Umbilical cord (tissue), 2 donors: ENCODE measurements at places on chromosomes 5 and 9.

- peak; percentile 22 for DNase-seq
Measured at GRCh38 chr9:69877852-69878514, 57.4 kb downstream of the CFAP95 start.

GRCh38 chr9:31542384-31543055 lies 841.9 kb upstream of the ACO1 start:
- peak; percentile 86 for DNase-seq

DNA sequence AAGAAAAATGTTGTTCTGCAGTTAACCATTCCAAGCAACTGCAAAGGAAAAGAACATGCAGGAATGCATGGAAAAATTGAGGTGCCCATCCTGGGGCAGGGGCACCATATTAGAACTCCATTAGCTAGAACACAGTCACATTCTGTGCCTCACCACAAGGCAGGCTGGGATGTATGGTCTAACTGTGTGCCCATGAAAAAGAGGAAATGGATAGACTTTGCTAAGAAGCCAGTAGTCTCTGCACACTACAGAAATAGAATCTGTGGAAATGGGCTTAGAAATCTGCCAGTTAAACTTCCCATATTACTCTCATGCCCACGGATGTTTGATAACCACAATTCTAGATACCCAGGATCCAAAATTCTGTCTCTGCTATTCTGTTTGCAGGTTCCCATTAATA lies 423.8 kb upstream of the SMARCA2 start:
- no peak for DNase-seq

GRCh38 chr9:121441165-121441564 lies 58.5 kb downstream of the GGTA1 start:
- DNase-seq: no peak

DNA sequence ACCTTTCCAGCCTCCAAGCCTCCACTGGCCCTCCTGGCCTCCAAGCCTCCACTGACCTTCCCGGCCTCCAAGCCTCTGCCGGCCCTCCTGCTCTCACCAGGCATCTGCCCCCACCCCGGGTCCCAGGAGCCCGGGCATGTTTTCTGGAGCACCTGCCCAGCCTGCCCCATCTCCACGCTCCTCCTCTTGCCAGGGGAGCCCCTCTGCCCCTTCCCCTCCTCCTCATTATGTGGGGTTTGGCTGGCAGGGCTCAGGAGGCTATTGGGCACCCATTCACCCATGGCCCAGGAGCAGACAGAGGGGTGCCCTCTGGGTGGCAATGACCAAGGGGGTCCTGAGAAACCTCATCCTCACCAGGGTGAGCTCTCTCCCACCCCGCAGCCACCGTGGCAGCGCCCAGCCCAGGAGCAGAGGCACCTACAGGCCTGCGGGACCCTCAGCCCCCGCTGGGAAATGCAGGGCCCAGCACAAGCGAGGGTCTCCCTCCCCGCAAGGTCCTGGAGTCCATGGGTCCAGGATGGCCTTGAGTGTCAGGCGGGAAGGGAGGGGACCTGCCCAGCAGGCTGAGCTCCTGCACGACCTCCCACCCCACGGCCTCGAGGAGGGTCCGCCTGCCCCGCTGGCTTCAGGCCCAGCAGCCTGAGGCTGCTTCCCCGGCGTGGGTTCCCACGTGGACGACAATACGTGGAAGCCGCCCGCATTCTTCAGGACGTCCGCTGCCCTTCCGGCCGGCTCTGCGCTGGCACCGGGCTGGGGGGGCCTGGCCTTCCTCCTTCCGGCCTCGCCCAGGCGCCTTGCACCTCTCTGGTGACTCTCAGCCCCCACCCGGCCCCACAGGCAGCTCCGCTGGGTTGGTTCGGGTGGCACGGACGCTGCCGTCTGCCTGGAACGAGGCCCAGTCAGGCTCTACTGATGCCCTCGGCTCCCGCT lies 51.4 kb upstream of the NRARP start:
- no peak for DNase-seq

- no peak for DNase-seq
Measured at GRCh38 chr9:137731216-137731946, 112.6 kb downstream of the EHMT1 start.

GRCh38 chr5:17763301-17763700 lies 129.0 kb downstream of the TAF11L14 start:
- peak; percentile 42 for DNase-seq

DNA sequence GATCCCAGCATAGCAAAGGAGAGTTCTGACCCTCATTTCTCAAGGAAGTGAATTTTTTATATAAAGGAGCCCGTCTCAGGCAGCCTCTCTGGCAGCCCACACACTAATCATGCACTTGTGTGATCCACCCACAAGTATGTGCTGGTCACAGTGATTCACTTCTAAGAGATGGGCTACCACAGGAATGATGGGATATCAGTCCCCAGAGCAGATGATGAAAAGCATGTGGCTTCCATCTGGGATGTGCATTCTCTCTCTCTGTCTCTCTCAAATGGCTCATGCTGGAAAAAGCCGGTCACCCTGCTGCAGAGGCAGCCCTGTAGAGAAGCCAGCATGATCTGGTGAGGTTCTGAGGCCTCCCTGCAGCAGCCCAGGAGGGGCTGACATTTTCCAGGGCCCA lies 74.2 kb upstream of the ADCY2 start:
- peak; percentile 70 for DNase-seq

GRCh38 chr5:52771343-52772039 lies 16.2 kb upstream of the ITGA1 start:
- DNase-seq: no peak

DNA sequence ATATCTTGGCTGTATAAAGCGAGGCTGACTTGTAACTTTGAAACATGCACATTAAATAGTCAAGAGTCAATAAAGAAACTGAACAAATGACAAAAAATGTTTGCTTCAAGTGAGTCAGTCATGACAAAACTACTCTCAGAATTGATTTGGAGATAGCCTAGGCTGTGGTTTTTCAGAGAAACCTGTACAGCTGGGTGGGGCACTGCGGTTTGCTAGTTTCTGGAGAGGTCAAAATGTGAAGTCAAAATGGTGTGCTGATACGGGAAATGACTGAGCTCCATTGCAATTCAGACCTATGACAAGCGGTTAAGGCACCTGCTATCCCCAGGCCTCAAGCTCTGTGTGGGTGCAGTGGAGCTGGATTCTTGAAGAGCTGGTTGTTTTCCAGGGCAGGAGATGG lies 10.3 kb upstream of the CD180 start:
- peak; percentile 39 for DNase-seq

- no peak for DNase-seq
Measured at GRCh38 chr5:33209252-33209651, 231.5 kb upstream of the TARS1 start.

DNA sequence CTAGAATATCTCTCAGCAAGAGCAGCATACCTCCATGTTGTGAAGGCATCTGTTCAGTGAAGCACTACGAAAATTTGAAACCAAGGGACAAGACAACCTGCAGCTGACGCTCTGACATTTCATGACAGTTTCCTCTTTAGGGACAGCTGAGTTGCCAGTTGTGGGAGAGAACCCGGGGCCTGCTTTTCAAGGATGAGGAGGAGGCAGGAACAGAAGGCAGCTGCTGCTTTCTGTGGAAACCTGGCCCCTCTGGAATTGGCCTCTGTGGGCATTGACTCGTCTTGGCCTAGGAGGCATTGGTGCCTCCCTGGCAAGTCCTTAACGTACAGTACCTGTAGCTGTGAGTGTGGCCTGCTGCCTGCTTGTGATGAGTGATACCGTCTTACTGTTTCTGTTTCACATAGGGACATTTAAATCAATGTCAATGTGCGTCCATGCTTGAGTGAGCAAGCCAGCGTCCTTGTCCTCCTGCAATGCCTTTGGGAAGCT lies 21.6 kb downstream of the SLC46A2 start:
- DNase-seq: no peak

DNA sequence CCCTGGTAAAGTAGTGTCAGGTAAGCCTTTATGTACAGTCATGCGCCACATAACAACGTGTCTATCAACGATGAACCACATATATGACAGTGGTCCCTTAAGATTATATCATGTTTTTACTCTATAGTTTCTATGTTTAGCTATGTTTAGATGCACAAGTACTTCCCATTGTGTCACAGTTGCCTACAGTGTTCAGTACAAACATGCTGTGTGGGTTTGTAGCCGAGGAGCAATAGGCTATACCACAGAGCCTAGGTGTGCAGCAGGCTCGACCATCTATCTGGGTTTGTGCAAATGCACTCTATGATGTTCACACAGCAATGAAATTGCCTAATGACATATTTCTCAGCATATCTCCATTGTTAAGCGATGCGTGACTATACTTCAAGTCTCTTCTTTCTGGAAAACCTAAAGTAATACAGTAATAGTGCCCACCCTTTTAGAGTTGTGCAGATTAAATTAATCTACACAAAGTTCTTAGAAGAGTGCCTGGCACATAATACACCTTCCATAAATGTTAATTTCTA lies 295.9 kb downstream of the ARHGAP26 start:
- DNase-seq: no peak
